ENCODE measurements at places on chromosomes 11 and 22. TPM values are rescaled to one million over a fixed set of nuclear protein-coding genes. Genes with fewer than 3 reads are reported as not detected.

- peak overlapping the region; percentile 68 for H3K4me3 ChIP-seq
- H3K27ac ChIP-seq = peak overlapping the region; percentile 79
- no peaks in the 10 kb centered on the region for H3K36me3 ChIP-seq
- no peak for DNase-seq
These were observed 370 bp upstream of the A4GALT start for GRCh38 chr22:42721045-42721434.

- no peak overlapping the region for H3K27ac ChIP-seq
- no peak overlapping the region for H3K4me3 ChIP-seq
- peaks cover 8% of the 10 kb centered on the region for H3K4me1 ChIP-seq
- no peaks in the 10 kb centered on the region for H3K27me3 ChIP-seq
These were observed 83.9 kb upstream of the TIMP3 start for GRCh38 chr22:32717337-32718240.

The SNX32 gene
- total RNA-seq = not detected

GRCh38 chr11:100612766-100613165 is 74.3 kb upstream of the ARHGAP42 start:
- H3K4me3 ChIP-seq = no peak overlapping the region
- H3K4me1 ChIP-seq = no peaks in the 10 kb centered on the region
- DNase-seq = no peak
- H3K27me3 ChIP-seq = no peaks in the 10 kb centered on the region
- H3K27ac ChIP-seq = no peak overlapping the region
- H3K36me3 ChIP-seq = no peaks in the 10 kb centered on the region

The C11orf86 gene
- 87.7 TPM for total RNA-seq

GRCh38 chr11:70020336-70021214 is 57.5 kb upstream of the ANO1 start:
- H3K4me1 ChIP-seq = no peaks in the 10 kb centered on the region
- H3K27me3 ChIP-seq = no peaks in the 10 kb centered on the region
- H3K27ac ChIP-seq = no peak overlapping the region
- no peaks in the 10 kb centered on the region for H3K36me3 ChIP-seq
- DNase-seq = peak; percentile 20

DNA sequence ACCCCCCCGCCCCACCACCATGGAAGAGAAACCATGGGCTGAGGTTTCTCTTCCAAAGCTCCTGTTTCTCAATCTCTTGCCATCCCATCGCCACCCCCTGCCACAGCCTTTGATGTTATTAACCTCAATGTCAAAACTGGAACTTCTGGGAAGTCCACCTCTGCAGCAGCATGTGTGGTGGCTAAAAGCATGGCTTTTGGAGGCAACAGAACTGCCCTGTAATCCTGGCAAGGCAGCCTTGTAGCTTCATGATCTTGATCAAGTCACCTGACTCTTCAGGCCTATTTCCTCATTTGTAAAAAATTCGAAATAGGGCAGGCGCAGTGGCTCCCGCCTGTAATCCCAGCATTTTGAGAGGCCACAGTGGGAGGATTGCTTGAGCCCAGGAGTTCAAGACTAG is 3.5 kb upstream of the COX8A start:
- no peak overlapping the region for H3K27ac ChIP-seq
- no peaks in the 10 kb centered on the region for H3K36me3 ChIP-seq
- peaks cover 5% of the 10 kb centered on the region for H3K4me1 ChIP-seq
- H3K4me3 ChIP-seq = no peak overlapping the region
- no peaks in the 10 kb centered on the region for H3K27me3 ChIP-seq

The KCNQ1OT1 gene
- total RNA-seq = 3.3 TPM

GRCh38 chr11:115316696-115317095 is 187.5 kb downstream of the CADM1 start:
- no peaks in the 10 kb centered on the region for H3K4me1 ChIP-seq
- no peaks in the 10 kb centered on the region for H3K27me3 ChIP-seq
- no peak overlapping the region for H3K27ac ChIP-seq
- no peak for DNase-seq
- no peak overlapping the region for H3K4me3 ChIP-seq

GRCh38 chr11:24567380-24567779 is 70.5 kb downstream of the LUZP2 start:
- H3K4me1 ChIP-seq = no peaks in the 10 kb centered on the region
- H3K4me3 ChIP-seq = no peak overlapping the region
- no peaks in the 10 kb centered on the region for H3K36me3 ChIP-seq
- DNase-seq = no peak

GRCh38 chr11:94100253-94100652 is 28.4 kb upstream of the PANX1 start:
- H3K36me3 ChIP-seq = no peaks in the 10 kb centered on the region
- DNase-seq = no peak

The PANX2 gene
- total RNA-seq = 0.40 TPM

The SIAE gene
- 9.9 TPM for total RNA-seq

The CRYBB2 gene
- total RNA-seq = 9.9 TPM

- no peak for DNase-seq
- H3K4me1 ChIP-seq = no peaks in the 10 kb centered on the region
- no peaks in the 10 kb centered on the region for H3K36me3 ChIP-seq
- no peak overlapping the region for H3K27ac ChIP-seq
- H3K4me3 ChIP-seq = no peak overlapping the region
- no peaks in the 10 kb centered on the region for H3K27me3 ChIP-seq
These were observed 46.2 kb downstream of the FAM83F start for GRCh38 chr22:40040927-40041326.

- H3K27me3 ChIP-seq = no peaks in the 10 kb centered on the region
- no peak overlapping the region for H3K4me3 ChIP-seq
These were observed 3.3 kb downstream of the SYT7 start for GRCh38 chr11:61577383-61578118.

GRCh38 chr11:17219016-17219415 is 11.2 kb upstream of the PIK3C2A start:
- H3K36me3 ChIP-seq = no peaks in the 10 kb centered on the region
- DNase-seq = no peak
- H3K27me3 ChIP-seq = no peaks in the 10 kb centered on the region
- H3K4me1 ChIP-seq = no peaks in the 10 kb centered on the region
- no peak overlapping the region for H3K27ac ChIP-seq

DNA sequence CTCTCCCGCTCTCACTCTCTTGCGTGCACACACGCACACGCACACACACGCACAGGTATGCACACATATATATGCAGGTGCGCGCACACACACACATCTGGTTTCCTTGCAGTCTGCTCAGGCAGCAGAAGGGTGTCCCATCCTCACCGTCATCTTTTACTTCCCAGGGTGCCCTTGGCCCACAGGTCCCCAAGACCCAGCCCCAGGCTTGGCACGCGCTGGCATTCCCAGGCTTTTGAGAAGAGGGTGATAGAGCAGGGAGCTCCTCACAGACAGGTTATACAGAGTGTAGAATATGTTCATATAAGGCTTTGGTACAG is 52.0 kb upstream of the SPATA19 start:
- no peaks in the 10 kb centered on the region for H3K4me1 ChIP-seq
- peak; percentile 34 for DNase-seq
- no peak overlapping the region for H3K4me3 ChIP-seq
- no peaks in the 10 kb centered on the region for H3K27me3 ChIP-seq
- no peaks in the 10 kb centered on the region for H3K36me3 ChIP-seq
- no peak overlapping the region for H3K27ac ChIP-seq

The OSM gene
- not detected for total RNA-seq

DNA sequence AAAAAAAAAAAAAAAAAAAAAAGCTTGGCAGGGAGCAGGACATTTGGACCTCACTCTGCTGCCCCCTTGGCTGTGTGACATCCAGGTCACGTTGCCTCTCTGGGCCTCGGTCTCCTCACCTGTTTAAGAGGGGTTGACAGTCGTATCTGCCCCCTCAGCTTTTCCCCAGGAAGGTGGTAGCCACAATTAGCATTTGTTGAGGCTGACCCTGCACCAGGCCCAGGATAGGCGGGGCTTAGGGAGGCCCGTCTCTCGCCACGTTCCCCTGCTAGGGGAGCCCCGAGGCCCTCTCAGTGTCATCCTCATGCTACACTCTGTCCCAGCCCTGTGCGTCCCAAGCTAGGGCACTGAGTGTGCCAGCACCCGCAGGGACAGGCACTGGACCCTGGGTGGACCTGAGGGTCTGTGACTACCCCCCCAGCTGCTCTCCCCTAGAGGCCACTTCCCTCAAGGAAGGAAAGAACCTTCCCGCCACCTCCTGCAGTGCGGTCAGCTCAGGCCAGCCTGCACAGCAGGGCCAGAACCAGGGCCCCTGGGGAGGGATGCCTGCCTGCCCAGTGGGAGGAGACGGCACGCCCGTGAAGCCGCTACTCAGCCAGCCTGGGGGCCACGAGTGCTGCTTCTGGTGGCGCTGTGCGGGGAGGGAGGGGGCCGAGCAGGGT is 38.5 kb upstream of the PPARA start:
- no peaks in the 10 kb centered on the region for H3K36me3 ChIP-seq
- peak overlapping the region; percentile 76 for H3K27ac ChIP-seq
- no peaks in the 10 kb centered on the region for H3K27me3 ChIP-seq
- peaks cover 89% of the 10 kb centered on the region for H3K4me1 ChIP-seq
- H3K4me3 ChIP-seq = no peak overlapping the region

- H3K27me3 ChIP-seq = no peaks in the 10 kb centered on the region
- H3K27ac ChIP-seq = no peak overlapping the region
- DNase-seq = no peak
- no peaks in the 10 kb centered on the region for H3K4me1 ChIP-seq
These were observed 6.0 kb downstream of the CNTF start for GRCh38 chr11:58628446-58628845.

The TRPC6 gene
- total RNA-seq = 1.4 TPM

DNA sequence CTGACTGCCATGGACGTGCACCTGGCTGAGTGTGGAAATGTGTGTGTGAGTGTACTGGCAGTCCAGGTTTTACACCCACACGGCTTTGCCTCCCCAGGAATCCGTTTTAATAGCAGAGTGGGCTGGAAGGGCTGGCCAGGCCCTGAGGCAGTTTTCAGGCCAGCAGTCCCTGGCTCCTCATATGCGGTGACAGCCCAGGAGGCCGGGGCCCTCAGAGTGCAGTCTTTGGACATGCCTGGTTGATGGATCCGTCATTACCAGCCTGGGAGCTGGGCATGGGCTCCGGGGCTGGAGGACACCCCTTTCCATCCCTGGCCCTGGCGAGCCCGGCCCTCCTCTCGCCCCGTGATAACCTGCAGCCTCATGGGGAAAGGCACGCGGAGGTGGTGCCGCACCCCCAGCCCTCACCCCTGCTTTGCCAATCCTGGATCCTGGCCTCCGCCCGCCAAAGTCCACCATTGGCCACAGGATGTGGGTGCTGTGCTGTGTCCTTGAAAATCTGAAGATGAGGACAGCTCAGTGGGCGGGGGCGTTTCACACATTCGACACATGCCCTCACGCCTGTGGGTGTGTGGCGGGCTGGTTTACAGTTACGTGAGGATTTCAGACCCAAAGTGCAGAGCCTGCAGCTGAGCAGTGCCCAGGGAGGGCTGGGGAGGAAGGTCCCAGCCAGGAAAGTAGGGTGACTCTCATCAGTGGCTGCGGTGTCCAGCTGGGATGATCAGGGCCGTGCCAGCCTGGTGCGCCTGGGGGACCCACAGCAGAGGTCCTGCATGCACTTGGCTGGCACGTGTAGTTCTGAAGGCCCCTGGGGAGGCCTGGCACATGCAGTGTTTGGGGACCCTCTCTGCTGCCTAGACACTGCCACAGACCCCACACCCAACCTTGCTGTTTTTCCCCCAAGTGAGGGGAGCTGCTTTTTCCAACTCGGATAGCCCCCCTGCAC is 55.1 kb downstream of the RTN4R start:
- DNase-seq = no peak
- H3K27ac ChIP-seq = no peak overlapping the region
- H3K4me1 ChIP-seq = no peaks in the 10 kb centered on the region
- no peak overlapping the region for H3K4me3 ChIP-seq
- H3K36me3 ChIP-seq = no peaks in the 10 kb centered on the region

The MAPK12 gene
- 37.1 TPM for total RNA-seq

The SPON1 gene
- total RNA-seq = 53.8 TPM

The TRIM6 gene
- 3.3 TPM for total RNA-seq

DNA sequence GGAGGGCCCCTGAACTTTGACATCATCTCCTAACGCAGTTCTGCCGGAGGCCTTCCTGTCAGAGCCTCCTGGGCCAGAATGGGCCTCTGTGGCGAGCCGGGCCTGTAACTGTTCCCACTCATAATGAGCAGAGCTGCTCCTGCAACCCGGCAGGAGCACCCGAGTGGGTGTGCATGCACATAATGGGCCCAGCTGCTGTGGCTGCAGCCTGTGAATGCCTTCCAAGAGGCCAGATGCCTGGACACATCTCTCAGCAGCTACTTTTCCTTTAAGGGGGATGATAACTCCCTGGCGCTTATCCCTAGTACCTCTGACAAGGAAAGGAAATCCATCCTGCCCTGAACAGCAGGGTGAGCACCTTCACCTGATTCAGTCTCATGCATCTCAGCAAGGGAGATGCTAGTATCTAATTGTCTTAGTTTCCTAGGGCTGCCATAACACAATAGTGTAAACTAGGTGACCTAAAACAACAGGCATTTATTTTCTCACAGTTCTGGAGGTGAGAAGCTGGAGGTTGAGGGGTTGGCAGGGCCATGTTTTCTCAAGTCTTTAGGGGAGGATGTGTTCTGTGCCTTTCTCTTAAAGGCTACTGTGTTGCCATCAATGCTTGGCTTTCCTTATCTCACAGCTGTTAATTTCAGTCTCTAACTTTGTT is 120.5 kb downstream of the TEAD1 start:
- no peak overlapping the region for H3K4me3 ChIP-seq
- no peaks in the 10 kb centered on the region for H3K27me3 ChIP-seq
- no peak overlapping the region for H3K27ac ChIP-seq
- H3K4me1 ChIP-seq = no peaks in the 10 kb centered on the region

DNA sequence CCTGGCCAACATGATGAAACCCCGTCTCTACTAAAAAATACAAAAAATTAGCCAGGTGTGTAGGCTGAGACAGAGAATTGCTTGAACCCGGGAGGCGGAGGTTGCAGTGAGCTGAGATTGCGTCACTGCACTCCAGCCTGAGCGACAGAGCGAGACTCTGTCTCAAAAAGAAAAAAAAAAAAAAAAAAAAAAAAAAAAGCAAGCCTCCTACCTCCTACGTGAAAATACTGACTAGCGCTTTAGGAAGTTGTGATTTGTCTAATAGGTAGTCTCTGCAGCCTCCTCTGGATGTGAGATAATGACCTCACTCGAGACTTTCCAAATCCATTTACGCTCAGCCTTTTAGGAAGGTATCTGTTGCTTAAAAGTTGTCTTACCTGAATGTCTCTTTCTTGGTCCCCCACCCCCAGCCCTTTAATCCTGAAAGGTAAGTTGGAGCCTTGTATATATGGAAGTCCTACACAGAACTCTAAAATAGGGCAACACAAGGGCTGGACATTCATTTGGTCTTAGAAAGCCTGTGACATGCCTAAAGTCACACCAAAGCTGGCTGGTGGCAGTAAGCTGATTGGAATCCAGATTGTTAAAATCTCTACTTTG is 5.5 kb downstream of the SEPTIN3 start:
- no peak overlapping the region for H3K4me3 ChIP-seq
- no peak for DNase-seq
- no peak overlapping the region for H3K27ac ChIP-seq
- H3K27me3 ChIP-seq = peaks cover 28% of the 10 kb centered on the region
- no peaks in the 10 kb centered on the region for H3K36me3 ChIP-seq

DNA sequence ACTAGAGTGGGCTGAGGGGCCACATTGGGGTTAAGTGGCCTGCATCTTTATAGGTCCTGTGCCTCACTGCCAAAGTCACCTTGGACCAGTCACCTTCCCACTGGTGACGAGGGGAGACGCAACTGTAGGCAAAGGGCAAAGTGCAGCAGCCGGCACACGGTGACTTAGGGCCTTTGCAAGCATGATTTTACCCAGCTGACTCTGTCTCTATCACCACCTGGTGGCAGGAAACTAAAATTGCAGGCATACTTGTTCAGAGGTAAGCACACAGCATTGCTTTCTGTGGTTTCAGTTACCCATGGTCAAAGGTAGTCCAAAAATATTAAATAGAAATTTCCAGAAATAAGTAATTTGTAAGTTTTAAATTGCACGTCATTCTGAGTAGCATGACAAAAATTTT is 1164.4 kb downstream of the BRD1 start:
- DNase-seq = no peak
- H3K36me3 ChIP-seq = no peaks in the 10 kb centered on the region
- no peak overlapping the region for H3K4me3 ChIP-seq
- no peaks in the 10 kb centered on the region for H3K4me1 ChIP-seq
- no peak overlapping the region for H3K27ac ChIP-seq
